Stimulated activated CD4-positive, alpha-beta T cell treated with anti-CD3 and anti-CD28 coated beads, TNF-alpha, amount 100 ng/mL, for 1 hour (primary cell): ENCODE measurements at places on chromosomes 6 and 20.

GRCh38 chr20:48260129-48260756 lies 475.0 kb upstream of the SULF2 start:
- no peak for DNase-seq

DNA sequence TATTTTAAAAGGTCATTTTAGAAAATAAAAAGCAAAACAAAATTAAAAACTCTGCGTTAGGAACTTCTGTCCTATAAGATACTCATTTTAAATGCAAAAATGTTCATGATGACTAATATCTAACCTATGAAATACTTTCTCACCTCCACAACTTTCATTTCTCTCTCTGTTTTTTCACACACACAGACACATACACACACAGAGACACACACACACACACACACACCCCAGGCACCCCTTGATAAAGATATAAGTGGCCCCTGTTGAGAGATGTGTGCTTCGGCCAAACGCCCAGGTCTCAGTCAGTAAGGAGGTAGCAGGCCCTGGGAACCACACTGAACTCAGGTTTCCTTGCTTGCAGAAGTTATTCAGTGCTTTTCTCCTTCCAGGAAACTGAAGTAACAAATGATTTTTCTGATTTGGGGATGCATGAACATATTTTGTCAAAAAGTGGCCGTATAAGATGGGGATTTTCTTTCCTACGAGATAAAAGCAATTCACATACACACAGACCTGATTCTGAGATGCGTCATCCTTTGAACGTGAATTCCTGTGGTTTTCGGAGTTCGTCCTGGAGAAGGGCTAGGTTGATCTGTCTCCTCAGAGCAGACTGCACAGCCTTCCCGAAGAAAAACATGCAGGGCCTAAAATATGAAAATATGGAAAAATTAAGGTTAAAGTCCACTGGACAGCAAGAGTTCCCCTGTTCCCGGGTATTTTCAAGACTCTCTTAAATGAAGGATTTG lies 306.8 kb upstream of the FOXQ1 start:
- no peak for DNase-seq

DNA sequence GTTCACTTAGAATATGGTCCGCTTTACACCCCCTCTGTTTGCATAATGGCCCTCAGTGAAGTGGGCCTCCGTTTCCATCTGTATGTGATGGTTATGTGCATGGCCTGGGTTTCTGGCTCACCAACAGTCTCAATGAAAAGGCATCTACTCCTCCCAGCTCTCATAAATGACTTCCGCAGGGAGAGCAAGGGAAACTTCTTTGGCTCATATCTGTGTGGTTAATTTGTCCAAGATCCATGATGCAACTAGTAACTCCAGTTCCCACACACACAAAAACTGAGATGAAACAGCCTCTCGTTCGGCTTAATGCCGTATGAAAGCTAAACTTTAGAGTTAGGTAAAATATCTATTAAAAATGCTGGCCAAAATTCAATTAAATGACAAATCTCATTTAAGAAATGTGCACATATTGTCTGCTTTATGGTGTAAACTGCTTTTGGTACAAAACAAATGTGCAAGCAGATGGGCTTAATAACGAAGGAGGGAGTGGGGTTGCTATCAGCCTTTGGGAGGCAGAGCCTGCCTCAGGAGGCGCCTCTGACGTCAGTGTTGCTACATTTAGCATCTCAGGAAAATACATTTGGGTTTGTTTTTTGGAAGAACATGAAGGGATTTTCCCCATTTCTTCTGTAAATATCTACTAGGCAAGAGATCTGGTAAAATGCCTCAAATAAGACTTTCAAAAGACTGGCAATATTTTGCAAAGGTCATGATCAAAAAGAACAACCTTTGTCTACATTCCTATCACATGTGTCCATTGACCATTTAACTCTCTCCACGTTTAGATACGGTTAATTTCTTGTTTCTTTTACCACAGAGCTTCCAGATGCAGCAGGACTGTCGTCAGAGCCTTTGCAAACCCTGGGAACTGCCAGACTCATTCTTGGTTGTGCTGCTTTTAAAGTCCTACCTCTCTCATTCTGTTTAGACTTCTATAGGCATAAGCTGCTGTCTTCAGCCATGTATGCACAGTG lies 96.8 kb downstream of the ARMC2 start:
- DNase-seq: no peak

GRCh38 chr6:142872376-142872775 lies 72.6 kb downstream of the HIVEP2 start:
- no peak for DNase-seq

DNA sequence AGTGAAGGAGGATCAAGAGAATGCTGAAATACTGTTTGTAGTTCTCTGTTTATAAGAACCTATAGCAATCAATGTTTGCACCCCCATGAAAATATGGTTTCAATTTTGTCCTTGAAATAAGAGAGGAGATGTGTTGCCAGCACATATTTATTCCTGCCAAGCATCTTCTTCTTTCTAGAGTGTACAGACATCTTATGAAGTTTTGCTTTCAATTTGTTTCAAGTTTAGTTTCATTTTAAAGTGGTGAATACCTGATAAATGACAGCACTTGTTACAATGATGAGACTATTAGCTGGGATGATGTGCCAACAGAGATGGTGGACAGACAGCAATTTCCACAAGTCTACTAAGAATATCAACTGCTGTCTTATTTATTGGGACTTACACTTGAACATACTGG lies 39.2 kb upstream of the CENPW start:
- no peak for DNase-seq

DNA sequence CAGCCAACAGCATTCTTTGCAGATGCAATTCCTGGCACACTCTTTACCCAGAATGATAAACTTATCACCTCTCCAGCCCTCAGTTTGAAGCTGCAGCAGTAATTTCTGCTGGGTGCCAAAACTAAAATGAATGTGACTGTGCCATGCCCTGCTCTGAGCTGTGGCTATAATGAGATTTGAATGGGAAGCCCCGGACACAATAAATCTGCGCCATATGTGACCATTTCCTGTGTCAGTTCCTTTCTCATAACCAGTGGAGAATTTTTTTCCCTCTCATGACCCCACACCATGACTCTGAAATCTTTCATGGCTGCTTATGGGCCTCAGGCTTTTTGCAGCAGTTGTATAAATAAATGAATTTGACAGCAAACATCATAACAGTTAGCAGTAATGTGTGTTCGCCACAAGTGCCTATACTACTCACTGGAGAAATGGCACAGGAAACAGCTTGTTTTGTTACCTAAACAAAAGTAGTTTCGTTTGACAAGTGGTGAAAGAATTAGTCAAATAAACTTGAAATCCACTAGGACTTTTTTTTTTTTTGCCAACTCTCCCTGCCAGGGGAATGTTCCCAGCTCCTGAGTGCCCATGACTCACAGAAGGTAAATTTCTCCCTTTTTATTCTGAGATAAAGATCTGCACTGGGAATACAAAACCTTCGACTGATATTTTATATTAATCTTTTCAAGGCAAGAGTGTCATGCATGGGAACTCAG lies 408.4 kb downstream of the PKHD1 start:
- DNase-seq: no peak

DNA sequence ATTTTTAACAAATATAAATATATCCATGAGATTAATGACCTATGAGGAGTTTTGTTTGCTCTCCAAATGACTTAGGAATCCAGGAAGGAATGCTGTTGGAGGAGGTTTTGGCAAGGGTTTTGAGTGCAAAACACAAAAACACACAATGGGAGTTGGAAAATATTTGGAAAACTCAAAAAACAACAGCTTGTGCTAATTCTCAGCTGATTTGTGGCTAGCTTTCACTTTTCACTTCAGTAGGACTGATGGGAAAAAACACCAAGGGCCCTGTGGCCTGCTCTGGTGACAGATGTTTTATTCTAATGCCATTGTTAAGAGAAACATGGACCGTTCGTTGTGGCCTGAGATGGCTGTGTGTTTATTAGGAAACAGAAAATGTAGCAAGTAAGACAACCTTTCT lies 113.9 kb downstream of the ALDH8A1 start:
- DNase-seq: no peak

DNA sequence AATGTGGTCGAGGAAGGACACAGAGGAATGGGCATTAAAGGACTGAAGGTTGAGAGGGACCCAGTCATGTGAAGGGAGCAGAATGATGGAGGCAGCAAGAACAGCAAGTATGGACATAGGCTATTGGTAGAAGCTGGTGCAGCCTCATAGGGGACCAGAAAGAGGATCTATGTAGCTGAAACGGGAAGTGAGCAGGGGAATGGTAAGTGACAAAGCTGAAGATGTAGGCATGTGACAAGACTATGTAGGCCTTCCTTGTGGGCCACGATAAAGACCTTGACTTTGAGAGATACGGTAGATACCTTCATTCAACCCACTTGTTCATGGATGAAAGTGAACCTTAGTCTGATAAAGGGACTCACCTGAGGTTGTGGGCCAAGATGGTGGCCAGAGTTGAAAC lies 3.5 kb downstream of the CTNNBL1 start:
- DNase-seq: no peak

- no peak for DNase-seq
These were observed 2695.0 kb upstream of the DEFB115 start for GRCh38 chr20:28562510-28562898.

- DNase-seq: no peak
These were observed 120.1 kb upstream of the PHACTR3 start for GRCh38 chr20:59484228-59484627.

GRCh38 chr6:87182940-87183339 lies 27.6 kb downstream of the ZNF292 start:
- DNase-seq: no peak

DNA sequence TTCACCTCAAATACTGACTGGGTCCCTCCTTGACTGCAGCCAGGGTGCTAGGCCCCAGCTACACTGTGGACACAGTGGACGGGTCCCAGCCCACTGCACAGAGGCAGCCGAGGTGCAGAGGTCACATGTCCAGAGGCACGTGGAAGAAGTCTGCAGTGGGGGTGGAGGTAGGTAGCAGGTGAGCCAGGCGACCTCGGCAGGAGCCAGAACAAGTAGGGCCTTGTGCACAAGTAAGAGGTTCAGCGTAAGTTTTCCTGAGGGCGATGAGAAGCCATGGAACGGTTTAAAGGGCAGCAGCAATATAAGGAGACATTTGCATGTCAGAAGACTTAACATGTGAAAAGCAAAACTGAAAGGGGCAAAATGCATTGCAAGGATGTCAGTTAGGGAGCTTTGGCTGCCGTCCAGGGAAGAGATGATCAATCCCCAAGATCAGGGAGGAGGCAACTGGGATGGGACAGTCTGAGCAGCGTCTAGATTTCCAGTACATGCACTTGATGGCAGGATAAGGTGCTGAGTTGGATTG lies 49.7 kb upstream of the SNX9 start:
- no peak for DNase-seq

DNA sequence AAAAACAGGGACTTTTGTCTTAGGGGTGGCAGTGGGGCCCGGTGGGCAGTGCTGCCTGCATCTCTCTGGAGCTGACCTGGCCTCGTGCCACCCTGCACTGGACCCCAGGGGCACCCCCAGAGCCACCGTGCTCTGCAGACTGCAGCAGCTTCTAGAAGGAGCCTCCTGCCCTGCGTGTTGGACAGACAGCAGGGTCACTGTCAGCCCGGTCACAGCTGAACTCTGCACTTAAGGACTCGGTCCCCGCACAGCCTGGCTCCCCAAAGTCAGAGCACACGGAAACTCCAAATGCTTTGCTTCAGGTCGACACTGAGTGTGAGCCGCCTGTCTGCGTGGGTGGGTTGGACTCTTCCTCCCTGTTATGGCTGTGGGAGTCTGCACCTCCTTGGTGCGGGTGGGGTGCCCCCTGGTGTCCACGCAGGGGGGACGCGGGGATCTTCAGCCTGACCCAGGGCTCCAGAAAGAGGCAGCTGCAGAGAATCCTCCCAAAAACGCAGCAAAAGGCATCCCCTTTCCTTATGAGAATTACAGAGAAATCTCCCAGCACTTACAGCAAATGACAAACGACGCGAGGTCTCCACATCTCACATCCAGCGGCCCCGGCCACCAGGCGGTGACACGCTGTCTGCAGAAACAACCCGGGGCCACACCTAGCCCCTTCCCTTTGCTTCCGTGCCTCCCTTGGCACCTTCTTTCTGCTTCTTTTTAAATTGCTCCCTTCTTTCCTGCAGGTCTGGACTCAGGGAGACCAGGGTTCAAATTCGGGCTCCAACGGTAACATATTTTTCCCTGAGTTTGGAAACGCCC lies 36.3 kb upstream of the DACT2 start:
- no peak for DNase-seq

DNA sequence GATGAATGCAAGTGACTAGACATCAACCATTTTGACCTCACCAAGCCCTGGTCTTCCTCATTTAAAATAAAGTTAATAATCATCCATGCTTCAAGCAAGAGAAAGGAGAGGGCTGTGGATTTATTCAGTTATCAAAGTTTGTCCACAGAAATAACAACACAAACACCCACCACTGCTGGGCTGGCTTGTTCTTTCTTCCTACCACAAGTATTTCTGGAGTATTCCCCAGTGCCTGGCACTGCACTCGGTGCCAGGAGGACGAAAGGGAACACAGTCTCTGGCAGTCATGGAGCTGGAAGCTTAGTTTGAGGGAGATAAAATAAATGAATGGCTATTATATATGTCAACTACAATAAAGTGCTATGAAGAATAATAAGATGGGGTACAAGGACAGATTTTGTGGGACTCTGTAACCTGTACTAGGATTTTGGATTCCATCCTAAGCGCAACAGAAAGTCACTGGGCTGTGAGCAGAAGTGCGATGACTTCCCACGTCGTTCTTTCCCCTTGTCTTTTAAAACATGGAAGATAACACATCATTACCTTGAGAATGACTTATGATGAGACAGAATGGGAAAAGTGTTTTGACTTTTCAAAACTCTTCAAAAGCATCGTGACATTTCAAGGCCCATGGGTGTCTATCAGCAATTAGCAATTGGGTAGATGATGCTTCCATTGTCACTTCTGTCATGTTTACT lies 74.5 kb upstream of the TRAF3IP2 start:
- DNase-seq: no peak

DNA sequence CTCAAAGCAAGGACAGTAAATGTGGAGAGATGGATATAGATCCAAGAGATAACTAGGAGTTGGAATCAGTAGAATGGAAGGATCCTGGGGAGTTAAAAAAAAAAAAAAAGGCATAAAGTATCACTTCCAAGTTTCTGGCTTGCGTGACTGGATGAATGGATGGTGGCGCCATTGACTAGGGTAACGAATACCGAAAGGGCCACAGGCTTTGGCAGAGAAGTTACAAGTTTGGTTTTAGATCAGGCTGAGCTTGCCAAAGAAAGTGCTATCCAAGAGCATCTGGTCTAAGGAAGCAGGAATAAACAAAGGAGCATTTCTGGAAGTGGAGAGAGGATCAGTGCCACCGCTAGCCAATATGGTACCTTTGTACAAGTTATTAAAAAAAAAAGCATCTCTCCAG lies 17.5 kb downstream of the L3MBTL1 start:
- DNase-seq: no peak

DNA sequence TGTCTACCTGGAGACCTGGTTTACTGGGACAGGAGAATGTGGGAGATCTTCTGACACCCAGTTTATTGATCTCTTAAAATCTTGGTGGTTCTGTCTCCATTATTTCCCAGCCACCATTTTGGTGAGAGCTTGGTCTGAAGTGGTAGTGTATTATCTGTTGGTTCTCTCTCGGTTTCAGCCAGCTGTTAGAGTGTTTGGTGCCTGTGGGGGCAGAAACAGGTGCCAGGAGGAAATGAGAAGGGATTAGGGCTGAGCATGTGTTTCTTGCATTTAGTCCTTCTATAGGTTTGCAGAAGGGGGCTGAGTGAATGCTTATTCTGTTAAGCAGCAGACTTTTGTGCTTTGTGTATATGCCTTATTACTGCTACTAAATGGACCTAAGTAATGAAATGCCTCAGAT lies 9.6 kb downstream of the JARID2 start:
- no peak for DNase-seq
